Cardiac muscle cell (in vitro differentiated cells and primary cell): ENCODE measurements at places on chromosomes 12 and 14. TPM values are rescaled to one million over a fixed set of nuclear protein-coding genes. Genes with fewer than 3 reads are reported as not detected.

Gene TTC6
- not detected in 2 replicates for polyA plus RNA-seq

Gene CCDC196
- polyA plus RNA-seq, result 0.13 TPM in 1 of 2 replicates, not detected in the other

Gene YBX3
- 212 and 278 TPM in 2 replicates for polyA plus RNA-seq

Gene SLC16A7
- polyA plus RNA-seq, result 1.1 and 2.4 TPM in 2 replicates

Gene KLRK1
- 0.15 TPM in 1 of 2 replicates, not detected in the other for polyA plus RNA-seq

Gene CLEC1B
- polyA plus RNA-seq, result not detected in 2 replicates

Gene POU6F1
- polyA plus RNA-seq, result 3.4 and 6.6 TPM in 2 replicates

Gene SLCO1B1
- polyA plus RNA-seq, result not detected in 2 replicates

Gene ALX1
- polyA plus RNA-seq, result 5.9 and 9.7 TPM in 2 replicates

Gene SMCO3
- polyA plus RNA-seq, result 0.16 and 0.22 TPM in 2 replicates
